ENCODE measurements at places on chromosomes 1 and 21.

DNA sequence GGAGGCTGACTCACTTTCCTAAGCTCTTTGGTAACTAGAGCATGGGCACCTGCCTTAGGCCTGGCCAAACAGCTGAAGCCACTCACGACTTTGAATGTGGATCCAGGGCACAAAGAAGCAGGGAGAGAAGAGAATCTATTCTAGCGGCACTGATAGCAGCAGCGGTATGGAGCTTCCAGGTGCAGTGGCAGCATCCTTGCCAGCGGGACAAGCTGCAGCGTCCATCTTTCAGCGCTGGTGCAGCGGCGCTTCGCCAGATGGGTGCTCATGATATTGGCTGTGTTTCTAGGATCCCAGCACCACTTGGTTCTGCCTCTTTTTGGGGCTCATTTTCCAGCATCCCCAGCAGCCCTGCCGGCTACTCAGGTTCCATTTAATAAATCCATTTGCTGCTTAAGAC lies 184.2 kb downstream of the SLC44A5 start:
- no peak for DNase-seq

GRCh38 chr1:1111516-1112236 lies 4.2 kb downstream of the C1orf159 start:
- no peak for DNase-seq

DNA sequence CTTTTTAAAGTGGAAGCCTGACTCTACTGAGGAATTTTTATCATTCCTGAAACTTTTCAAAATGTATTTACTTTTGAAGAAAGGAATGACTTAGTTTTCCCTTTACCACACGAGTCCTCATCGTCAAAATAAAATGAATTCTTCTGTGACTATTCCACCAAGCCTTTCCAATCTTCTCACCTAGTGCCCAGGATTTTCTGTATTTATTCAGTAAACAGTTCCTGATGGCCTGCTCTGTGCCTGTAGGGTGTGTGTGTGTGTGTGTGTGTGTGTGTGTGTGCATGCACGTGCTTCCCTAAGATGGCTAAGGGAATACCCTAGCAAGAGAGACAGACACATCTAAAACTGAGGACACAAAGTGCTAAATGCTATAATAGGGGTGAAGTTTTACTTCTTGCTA lies 395.0 kb upstream of the USP24 start:
- DNase-seq: no peak

GRCh38 chr1:234322979-234323378 lies 50.3 kb upstream of the COA6 start:
- DNase-seq: no peak

DNA sequence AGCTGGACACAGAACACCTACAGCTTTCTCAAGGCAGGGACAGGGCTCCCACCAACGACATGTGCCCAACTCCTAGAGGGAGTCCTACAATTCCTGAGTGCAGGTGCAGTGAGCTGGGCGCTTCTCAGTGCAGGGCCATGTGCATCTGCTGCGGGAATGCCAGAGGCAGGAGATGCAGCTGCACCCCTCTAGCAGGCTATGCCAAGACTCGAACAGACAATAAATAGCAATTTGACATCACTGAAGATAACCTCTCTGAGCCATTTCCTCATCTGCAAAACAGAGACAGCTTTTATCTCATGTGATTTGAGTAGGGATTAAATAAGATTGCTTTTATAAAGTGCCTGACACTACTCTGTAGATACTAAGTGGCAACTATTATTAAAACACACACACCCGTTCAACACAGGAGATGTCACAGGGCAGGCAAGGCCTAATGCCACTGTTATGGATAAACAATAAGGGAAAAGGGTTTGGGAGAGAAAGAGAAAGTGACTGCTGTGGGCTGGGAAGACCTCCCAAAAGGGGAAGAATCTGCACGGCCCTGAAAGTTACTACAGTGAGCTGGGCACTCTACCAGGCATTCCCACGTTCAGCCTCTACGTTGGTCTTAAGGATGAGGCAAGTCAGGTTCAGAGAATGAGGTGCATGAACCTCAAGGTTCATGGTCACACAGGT lies 5.7 kb downstream of the SLC9A1 start:
- DNase-seq: no peak

GRCh38 chr1:96488777-96489176 lies 232.8 kb upstream of the PTBP2 start:
- no peak for DNase-seq

Data from stimulated activated CD4-positive, alpha-beta T cell treated with anti-CD3 and anti-CD28 coated beads, Interleukin-1b, Interleukin-23, amount 100 ng/mL, for 1 hour (primary cell).